IPS-NIHi11 (cell line): ENCODE measurements at places on chromosomes 3 and 15.
A peak's percentile ranks its signal among the peaks of the same experiment; 100 is the strongest.

- DNase-seq, result no peak
Observed at GRCh38 chr3:9100513-9100894, 137.2 kb upstream of the RAD18 start.

GRCh38 chr15:52706091-52706490, 26.9 kb upstream of the ATOSA start:
- no peak for DNase-seq

DNA sequence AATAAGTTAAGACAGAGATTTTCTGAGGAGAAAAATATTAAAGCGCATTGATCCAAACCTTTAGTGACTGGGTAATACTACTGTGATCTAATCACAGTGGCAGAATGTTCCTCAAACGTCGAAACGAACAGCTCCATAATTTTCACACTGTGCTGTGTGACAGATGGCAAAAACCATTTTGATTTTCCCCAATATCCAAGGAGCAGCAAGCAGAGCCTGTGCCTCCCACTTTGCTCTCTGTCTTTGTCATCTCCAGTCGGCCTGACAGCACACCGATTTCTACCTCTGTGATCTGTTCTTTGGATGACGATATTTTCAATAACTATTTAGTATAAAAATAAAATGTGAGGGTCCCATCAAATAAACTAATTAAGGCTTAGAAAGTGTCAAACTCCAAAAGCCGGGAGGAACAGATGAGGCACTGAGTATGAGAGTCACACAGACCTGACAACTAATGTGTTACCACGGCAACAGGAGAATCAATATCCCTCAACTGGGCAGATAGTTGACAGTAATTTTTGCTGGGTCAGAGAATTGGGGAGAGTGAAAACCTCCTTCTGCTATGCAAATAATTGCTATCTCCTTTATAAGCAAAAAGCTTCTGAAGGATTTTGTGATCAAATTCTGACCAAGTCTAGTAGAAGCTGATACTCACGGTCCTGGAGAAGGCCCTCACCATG, 489.1 kb upstream of the CFAP20DC start:
- no peak for DNase-seq

DNA sequence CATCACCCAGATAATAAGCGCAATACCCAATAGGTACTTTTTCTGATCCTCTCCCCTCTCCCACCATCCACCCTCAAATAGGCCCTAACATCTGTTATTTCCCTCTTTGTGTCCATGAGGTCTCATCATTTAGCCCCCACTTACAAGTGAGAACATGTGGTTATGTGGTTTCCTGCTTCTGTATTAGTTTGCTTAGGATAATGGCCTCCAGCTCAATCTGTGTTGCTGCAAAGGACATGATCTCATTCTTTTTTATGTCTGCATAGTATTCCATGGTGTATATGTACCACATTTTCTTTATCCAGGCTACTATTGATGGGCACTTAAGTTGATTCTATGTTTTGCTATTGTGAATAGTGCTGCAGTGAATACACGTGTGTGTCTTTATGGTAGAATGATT, 165.4 kb downstream of the MBNL1 start:
- DNase-seq, result no peak

DNA sequence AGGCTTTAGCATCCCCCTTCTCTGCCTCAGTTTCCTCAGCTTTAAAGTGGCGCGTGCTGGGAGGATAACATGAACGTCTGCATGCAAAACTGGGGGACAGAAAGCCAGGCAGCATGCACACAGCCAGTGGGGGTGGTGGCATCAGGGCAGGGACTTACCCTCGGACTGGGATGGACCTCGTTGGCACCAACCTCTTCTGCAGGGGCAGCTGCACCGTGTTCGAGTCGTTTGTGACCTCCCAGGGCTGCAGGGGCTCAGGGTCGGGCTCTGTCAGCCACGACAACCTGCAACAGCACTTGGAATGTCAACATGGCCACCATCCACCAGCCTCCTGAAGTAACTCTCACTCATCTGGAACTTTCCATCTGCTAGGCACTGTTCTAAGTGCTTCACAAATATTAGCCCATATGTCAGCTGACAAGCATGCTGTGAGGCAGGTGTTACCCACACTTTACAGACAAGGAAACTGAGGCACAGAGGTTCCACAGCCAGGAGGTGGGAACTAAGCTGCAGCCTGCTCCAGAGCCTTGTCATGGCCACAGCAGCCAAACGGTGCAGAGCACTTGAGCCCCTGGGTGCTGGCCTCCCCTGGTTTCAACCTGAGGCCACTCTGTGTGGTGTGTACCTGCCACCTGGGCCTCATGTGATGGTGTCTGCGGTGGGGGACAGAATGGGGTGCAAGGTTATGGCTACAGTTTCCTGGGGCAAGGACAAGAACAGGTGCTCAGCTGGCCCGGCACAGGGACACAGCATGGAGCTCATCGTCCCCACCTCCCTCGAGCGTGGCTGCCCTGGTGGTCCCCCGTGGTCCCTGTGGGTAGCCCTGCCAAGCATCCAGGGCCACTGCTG, 6.7 kb downstream of the C3orf22 start:
- no peak for DNase-seq

- no peak for DNase-seq
Observed at GRCh38 chr3:38563886-38564270, 67.7 kb downstream of the EXOG start.

DNA sequence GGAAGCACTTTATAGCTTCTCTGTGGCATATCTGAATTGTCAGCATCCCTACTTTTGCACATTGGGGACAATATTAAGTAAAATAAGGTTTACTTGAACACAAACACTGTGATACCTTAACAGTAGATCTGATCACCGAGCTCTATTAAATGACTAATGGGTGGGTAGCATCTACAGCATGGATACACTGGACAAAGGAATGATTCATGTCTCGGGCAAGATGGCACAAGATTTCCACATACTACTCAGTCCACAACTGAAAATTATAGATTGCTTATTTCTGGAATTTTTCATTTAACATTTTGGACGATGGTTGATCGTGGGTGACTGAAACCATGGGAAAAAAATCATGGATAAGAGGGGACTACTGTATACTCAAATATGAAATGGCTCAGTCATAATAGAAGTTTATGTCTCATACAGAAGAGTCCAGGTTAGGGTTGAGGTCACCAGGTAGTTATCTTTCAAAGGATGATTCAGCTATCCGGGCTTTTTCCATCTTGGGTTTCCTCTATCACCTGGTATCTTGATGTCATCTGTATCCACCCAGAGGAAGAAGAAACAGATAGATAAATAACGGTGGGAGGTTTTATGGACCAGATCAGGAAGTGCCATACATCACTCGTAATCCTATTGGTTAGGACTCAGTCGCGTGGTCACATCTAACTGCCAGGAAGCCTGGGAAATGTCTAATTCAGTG, 320.0 kb upstream of the RARB start:
- no peak for DNase-seq

DNA sequence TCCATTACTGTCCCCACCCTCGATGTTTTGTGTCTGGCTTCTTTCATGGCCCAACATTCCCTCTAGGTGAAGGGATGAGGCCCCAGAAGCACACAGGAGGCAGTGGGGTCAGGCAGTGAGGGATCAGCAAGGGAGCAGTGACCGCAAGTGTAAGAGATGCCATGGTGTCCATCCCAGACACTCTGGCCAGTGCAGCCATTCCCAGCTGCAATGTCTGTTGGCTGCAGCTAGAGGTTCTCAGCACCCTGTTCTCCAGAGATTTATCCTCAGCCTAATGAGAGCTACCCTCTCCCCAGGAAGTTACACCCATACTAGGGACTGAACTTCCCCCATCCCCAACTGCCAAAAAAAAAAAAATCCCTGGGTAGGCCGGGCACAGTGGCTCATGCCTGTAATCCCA, 40.2 kb downstream of the TRANK1 start:
- peak; percentile 50 for DNase-seq

GRCh38 chr3:14487821-14488220, 52.3 kb downstream of the GRIP2 start:
- no peak for DNase-seq

- DNase-seq, result no peak
Observed at GRCh38 chr3:26307192-26307591, 315.4 kb upstream of the LRRC3B start.

- DNase-seq, result no peak
Observed at GRCh38 chr3:98772022-98772421, 8.9 kb downstream of the ST3GAL6 start.

DNA sequence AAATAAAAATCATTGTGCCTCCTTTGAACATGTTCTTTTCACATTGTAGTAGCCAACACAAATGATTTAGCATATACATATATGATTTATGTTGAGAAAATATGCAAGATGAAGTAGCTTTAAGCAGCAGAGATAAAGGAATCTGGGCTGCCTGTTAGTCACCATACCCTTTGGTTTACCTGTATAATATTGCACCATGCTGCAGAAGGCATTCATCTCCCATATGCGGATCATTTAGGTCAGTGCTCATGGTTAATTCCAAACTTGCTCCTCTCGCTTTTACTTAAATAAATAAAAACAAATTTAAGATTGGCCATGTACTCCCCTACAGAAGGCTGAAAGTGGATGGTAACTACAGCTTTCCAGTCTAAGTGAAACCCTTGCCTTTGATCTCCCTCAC, 86.7 kb upstream of the TBL1XR1 start:
- DNase-seq, result no peak
